ENCODE measurements at places on chromosomes 12 and 14.
A peak's percentile ranks its signal among the peaks of the same experiment; 100 is the strongest.

GRCh38 chr14:64938972-64939816 is 3.4 kb downstream of the GPX2 start:
- no peak for DNase-seq

GRCh38 chr14:28130610-28131284 is 635.8 kb upstream of the FOXG1 start:
- no peak for DNase-seq

DNA sequence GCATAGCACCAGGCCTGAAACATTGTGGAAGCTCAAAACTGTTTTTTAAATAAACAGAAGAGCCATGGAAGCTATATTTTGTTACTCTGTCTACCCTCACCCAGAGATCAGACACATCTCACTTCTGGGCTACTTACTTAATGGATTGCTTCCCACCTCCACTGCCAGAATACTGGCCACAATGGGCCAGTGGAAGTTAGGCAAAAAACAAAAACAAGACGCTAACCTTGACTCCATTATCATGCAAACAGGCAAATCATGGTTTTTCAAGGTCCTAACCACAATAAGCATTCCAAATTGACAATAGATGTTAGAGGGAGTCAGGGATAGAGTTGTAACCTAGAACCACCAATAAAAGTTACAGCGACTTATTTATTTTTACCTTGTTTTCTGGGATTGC is 52.7 kb upstream of the PTCSC3 start:
- no peak for DNase-seq

DNA sequence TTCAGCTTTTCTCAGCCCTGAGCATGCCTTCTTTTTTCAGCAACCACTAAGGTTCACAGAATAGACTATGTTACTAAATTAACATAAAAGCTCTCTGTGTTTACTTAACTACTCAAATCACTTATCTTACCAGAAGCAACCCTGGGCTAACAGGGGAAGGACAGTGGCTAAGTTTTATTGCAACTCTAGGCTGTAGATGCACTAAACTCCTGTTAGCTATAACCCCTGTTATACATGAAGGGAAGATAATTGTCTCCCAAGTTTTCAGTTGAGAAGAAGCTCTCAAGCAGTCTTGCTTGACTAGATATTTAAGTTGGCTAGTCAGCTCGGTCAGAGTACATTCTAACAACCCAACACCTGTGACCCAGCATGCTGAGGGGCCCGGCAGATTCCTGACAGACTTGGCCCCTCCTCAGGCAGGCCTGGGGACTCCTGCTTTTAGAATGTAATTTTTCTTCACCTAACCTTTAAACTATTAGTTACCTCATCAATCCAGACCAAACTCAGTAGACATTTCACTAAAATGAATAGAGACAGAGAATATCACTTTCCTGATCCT is 464.5 kb downstream of the EGLN3 start:
- no peak for DNase-seq

DNA sequence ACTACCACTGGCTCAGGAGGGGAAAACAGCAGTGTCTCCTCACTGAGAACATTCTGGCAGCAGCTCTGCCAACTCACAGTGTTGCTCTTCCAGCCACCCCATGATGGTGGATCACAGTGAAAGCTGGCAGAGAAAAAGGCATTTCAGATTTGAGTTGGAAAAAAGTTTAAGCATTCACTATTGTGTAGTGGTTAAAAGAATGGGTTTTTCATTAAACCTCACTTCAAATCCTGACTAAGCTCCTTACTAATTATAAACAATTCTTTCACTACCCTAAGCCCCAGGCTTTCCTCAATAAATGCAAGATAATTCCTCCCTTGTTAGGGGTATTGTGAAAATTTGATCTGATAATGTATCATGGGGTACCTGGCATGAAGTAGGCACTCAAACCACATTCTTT is 518.1 kb downstream of the SNAPC1 start:
- no peak for DNase-seq

- DNase-seq, result peak; percentile 58
Measured at GRCh38 chr14:91509083-91509877, 830 bp downstream of the PPP4R3A start.

GRCh38 chr14:51538973-51539372 is 112.7 kb upstream of the FRMD6 start:
- no peak for DNase-seq

GRCh38 chr14:54671537-54671936 is 104.6 kb downstream of the SAMD4A start:
- DNase-seq, result no peak

- DNase-seq, result no peak
Measured at GRCh38 chr12:49201595-49202295, 12.9 kb upstream of the TUBA1A start.

DNA sequence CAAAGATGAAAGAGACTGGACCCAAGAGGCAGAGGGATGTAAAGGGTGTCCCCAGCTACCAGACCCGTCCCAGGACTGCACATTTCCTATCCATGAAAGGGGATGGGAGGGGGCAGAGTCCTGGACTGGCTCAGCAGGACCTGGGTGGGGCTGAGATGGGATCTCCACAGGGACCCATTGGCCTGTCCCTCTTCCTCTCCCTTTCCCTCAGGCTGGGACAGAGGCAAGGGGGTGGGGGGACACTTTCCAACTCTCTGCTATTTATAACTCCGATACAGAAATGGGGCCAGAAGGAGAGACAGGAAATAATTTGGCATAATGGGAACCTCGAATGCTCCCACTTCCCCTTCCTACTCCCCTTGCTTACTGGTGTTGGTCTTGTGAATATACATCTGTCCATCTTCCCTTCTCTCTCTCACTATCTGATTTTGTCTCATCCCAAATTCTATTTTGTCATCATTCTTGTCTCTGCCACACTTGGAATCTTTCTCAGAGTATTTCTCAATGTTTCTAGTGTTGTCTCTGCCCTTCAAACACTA is 1.1 kb upstream of the ITGA7 start:
- no peak for DNase-seq

GRCh38 chr12:96751626-96752025 is 155.4 kb upstream of the NEDD1 start:
- DNase-seq, result no peak

DNA sequence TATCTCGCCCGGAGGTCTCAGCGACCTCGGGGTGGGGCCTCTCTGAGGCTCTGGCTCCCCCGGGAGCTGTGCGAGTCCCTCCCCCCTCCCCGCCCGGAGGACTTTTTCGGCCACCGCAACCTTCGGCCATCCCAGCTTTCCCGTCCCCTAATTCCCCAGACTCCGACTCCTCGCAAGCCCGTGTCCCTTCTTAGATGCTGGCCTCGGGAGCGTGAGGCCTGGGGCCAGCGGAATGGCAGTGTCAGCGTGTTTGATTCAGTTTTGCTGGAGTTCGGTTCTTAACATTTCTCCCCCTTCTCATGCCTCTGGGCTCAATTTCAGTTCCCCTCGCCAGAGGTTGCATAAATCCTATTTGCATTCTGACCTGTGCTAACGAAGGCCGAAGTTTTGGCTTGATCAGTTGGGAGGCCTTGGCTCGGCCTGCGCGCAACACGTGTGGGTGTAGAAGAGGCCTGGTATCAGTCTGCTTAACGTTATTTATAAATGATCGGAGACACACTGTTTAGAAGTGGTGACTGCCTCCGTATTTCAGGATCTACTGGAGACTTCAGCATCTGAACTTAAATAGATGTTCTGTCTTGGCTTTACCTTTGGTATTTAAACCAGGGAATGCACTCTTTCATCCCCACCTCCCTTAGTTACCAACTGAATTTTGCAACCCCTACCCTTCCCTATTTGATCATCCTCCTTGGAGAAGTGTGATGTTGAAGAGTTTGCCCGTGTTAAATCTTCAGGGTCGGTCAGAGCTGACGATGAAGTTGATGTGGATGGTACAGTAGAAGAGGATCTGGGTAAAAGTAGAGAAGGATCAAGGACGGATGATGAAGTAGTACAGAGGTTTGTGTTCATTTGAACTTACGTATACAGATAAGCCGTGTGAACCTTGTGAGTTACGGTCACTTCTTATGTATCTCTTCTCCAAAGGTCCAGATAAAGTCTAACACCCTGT is 851 bp downstream of the HSP90B1 start:
- peak; percentile 29 for DNase-seq

DNA sequence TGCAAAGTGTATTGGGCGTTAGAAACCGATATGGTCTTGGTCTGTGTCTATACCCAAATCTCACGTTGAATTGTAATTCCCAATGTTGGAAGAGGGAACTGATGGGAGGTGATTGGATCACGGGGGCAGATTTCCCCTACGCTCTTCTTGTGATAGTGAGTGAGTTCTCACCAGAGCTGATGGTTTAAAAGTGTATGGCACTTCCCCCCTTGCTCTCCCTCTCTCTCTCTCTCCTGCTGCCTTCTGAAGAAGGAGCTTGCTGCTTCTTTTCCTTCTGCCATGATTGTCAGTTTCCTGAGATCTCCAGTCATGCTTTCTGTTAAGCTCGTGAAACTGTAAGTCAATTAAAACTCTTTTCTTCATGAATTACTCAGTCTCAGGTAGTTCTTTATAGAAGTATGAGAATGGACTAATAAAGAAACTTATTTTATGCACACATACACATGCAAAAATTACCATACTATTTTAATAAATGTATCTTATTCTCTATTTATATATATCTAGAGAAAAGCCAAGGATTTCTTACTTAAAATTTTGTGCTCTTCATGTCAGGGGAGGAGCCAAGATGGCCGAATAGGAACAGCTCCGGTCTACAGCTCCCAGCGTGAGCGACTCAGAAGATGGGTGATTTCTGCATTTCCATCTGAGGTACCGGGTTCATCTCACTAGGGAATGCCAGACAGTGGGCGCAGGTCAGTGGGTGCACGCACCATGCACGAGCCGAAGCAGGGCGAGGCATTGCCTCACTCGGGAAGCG is 1891.0 kb upstream of the FLRT2 start:
- no peak for DNase-seq

GRCh38 chr14:64117671-64118402 is 176.3 kb downstream of the ESR2 start:
- DNase-seq, result no peak

- DNase-seq, result no peak
Measured at GRCh38 chr12:32893458-32893857, 3.1 kb downstream of the PKP2 start.

DNA sequence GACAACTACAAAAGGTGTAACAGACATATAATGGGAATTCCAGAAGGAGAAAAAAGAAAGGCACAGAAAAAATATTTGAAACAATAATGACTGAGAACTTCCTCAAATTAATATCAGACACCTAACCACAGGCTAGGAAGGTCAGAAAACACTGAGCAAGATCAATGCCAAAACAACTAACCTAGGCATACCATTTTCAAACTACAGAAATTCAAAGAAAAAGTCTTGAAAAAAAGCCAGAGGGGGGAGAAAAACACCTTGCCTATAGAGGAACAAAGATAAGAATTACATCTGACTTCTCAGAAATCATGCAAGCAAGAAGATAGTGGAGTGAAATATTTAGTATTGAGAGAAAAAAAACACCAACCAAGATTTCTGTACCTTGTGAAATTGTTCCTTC is 77.8 kb downstream of the RIN3 start:
- DNase-seq, result no peak

Data from germinal center (tissue), 1 donor.